Stimulated activated CD4-positive, alpha-beta T cell treated with anti-CD3 and anti-CD28 coated beads, Interleukin-12 subunit alpha, Interleukin-12 subunit beta, amount 100 ng/mL, for 48 hours (primary cell): ENCODE measurements at places on chromosomes 6 and 20.

DNA sequence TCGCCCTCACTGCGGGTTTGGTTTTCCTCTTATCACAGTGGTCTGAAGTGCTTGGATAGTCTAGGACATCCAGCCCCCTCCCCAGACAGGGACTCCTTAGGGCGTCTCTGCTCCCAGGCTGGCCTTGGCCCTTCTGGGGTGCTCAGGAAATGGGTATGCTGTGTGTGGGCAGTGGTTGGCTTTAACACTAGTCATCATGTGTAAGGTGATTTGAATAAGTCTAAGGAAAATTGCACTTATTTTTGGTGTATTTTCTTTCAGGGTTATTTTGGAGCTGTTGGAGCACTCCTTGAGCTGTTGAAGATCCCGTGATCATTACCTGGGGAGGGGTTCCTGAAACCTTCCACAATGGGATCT, 33.8 kb downstream of the PANK2 start:
- DNase-seq: no peak

DNA sequence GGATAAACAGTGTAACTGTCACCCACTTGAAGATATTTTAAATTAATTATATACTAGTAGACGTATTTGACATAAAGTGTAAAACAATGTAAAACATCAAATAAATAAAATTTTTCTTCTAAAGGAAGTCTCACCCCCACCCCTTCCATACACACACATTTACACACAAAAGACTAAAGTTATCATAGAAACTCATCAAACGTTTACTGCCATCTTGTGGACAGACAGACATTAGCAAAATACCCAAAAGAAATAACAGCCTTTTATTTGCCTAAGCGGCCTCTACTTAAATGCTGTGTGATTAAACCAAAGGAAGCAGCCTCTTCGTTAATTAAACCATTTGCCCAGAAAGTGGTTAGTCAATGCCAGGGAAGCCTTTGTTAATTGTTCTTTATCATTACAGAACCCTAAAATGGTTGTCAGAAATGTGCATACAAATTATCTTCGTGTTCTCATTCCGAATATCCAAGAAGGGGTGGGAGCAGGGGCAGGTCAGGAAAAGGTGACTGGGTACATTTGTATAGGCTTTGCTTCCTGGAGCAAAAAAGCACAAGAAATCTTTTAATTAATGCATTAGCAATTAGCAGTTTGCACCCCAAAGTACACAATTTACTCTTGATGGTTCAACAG, 176.2 kb upstream of the SASH1 start:
- no peak for DNase-seq

DNA sequence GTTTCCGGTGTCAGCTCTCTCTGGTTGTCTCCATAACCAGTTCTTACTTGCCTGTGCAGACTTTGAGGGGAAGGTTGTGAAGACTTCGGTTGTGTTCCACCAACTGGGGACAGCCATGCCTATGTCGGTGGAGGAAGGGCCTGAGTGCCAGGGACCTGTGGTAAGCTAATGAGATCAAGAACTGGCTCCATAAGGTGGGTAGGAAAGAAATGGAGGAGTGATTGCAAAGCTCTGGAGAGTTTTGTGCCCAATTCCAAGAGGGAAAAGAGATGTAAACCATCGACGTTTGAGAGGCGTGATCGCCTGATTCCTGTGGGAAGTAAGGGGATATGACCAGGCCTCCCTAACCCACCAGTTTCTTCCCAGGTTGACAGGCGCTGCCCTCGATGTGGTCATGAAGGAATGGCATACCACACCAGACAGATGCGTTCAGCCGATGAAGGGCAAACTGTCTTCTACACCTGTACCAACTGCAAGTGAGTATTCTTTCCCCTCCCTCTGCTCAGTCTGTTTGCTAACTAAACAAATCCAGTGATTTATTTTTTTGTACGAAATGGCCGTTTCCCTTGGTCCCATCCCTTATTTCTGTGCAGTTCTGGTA, 893 bp downstream of the POLR1H start:
- DNase-seq: peak; percentile 20

DNA sequence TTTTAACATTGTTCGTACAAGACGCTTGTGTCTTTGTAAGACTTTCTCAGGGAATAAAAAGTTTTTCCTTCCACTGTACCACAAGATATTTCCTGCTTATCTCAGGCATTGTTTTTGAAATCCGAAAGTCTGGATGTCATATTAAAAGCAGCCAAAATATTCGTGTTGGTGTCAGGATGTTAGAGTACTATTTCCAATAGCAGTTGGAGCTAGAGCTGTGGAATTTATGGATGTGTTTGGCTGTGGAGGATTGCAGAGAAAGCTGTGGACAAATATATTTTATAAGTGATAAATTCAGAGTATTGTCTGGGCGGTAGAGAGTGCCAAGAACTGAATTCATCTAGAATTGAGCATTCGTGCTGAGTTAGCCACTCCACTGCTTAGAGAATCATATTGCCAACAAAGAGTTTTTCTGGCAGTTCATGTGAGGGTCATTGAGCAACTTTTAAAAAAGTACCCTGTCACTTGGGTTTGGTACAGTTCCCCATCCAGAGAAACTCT, 57.7 kb downstream of the ZDHHC14 start:
- DNase-seq: no peak

- no peak for DNase-seq
Observed at GRCh38 chr20:46931699-46932098, 37.1 kb downstream of the EYA2 start.

DNA sequence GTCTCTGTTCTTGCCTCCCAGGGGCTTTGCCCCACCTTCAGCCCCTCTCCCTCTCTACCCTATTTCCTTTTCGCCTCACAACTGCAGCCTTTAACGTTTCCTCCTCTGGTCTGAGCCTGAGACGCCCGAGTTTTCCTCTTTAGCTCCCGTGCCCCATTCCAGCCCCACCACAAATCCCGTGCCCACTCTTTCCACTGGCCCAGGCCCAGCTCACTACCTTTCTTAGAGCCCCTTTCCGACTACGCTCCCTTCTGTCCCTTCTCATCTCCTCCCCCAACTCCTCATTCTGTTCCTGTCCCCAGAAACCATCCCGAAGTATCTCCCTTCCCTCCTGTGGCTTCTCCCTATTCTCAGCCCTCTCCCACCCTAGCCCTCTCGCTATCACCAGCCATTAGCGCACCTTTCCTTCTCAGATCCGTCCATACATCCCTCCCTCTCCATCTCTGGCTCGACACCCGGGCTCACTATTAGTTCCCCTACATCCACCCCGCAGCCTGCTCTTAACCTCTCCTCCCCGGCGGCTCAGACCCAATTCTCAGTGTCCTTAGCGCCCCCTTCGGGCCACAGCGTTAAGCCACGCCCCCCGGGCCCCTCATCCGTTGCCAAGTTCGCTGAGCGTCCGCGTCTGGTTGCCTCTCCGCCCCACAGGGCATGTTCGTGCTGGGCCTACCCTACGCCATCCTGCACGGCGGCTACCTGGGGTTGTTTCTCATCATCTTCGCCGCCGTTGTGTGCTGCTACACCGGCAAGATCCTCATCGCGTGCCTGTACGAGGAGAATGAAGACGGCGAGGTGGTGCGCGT, 2.7 kb downstream of the SLC32A1 start:
- DNase-seq: peak; percentile 83

- no peak for DNase-seq
Observed at GRCh38 chr6:5589422-5590141, 328.3 kb downstream of the FARS2 start.
